Stimulated activated CD8-positive, alpha-beta memory T cell treated with anti-CD3 and anti-CD28 coated beads, Interleukin-4, amount 100 ng/mL, for 1 hour (primary cell): ENCODE measurements at places on chromosomes 3 and 15.
A peak's percentile ranks its signal among the peaks of the same experiment; 100 is the strongest.

DNA sequence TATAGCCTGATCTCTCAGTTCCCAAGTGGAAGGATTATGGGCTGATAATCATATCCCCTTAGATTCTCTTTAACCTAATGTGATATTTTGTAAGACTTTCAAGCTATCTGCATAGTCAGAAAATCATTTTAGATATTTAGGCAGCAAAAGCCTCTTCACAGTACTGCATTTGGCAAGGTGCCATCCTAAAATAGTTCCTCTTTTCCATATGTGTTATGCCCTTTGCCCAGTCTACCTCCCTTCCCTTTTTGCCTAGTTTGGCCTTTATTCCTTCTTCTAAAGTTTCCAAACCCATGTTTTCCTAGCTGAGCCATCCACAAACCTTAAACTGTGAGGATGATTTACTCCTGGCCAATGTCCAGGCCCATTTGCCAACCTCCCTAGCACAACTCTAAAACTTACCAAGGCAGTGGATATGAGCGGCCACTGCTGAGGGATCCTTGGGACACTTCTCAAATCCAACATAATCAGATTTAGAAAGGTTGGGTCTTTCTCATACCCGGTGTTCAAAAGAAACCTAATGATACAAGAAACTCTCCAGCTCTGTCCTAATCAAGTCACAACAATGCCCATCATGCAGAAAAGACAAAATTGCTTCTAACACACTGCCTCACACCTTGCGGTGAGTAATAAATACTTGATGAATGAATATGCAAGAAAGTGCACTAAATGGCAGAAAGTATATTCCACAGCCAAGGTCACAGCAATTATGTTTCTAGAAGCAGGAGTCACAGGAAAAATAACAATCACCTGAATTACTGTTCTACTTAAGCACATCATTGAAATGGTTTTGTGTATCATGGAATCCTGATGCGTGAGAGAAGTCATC is 493.9 kb downstream of the NLGN1 start:
- no peak for DNase-seq

GRCh38 chr15:92158426-92158825 is 235.3 kb upstream of the ST8SIA2 start:
- no peak for DNase-seq

GRCh38 chr3:123423031-123423430 is 25.9 kb downstream of the ADCY5 start:
- no peak for DNase-seq

- no peak for DNase-seq
Observed at GRCh38 chr15:70152070-70152480, 54.4 kb upstream of the TLE3 start.

DNA sequence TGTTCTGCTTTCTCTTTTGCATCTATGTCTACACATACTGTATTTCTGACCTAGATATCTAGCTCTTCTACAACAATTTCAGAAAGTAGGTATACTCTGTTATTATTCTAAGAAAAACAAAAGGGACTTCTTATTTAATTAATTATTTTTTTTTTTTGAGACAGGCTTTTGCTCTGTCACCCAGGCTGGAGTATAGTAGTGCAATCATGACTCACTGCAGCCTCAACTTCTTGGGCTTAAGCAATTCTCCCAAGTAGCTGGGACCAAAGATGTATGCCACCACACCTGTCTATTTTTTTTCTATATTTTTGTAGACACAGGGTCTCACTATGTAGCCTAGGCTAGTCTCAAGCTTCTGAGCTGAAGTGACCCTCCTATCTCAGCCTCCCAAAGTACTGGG is 130.6 kb downstream of the MBNL1 start:
- DNase-seq: no peak

DNA sequence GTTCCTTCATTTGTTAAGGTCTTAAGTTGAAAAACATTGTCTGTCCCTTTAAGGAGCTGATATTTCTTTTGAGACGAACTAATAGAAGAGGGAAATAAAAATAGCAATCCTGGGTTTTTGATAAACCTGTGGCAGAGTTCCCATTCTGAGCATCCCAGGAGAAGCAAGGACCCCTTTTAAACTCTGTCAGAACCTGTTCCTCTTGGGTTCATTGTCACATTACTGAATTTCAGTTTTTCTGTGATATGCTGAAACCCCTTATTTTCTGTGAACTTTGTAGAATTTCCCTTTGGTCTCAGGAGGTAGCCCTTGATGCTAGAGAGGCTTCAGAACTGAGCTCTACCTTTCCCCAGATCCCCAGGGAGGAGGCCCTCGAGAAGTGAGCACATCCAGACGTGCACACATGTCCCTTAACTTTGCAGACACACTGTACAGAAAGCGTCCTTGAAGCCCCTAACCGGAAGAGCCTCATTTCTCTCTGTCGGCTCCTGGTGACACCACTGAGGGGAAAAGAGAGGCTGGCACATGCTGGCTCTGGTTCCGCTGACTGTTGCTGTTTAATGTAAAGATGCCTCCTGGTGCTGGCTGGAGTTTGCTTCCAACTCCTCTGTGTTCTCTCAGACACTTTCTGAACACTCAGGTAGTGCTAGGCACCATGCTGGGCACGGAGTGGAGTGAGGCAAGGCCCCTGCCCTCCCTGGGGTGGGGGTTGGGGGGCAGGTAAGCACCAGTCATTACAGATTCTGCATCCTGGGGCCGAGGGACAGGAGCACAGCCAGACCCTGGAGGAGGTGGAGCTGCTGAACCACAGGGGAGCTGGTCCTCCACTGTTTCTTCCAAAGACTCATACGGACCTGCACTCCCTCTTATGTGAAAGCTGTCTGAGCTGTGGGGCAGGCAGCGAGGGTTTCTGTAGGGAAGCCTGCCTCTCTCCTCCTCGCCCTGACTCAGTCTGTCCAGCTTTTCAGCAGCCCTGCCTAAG is 77.5 kb downstream of the CHDH start:
- no peak for DNase-seq

DNA sequence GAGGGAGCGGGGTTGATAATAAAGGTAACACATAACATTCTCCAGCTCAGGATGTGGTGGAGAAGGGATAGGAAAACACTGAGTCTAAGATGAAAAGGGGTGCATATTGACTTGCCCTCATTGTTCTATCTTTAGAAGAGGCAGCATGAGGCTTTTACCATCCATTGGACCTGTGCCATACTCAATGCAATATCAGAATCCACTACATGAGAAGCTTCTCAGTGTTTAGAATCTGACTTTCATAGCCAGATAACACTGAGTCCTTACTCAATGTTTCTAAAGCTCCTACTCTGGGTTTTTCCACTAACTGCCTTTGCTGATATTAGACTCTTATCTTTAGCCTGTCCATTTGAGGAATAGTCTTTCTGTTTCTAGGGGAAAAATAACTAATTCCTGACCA is 24.3 kb upstream of the GADL1 start:
- DNase-seq: no peak

DNA sequence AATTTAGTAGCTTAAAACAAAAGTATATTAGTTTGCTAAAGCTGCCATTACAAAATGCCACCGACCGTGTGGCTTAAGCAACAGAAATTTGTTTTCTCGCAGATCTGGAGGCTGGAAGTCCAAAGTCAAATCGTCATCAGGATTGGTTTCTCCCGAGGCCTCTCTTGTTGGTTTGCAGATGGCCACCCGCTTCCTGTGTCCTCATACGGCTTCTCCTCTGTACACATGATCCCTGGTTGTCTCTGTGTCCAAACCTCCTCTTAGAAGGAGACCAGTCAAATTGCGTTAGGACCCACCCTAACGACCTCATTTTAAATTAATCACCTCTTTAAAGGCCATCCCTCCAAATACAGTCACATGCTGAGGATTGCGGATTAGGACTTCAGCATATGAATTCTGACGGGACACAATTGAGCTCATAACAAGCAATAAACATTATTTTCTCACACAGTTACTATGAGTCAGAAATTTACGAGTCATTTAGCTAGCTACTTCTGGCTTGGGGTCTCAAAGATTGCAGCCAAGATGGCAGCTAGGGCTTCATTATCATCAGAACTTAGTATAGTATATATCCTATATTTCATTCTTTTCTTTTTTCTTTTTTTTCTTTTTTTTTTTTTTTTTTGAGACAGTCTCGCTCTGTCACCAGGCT is 58.4 kb downstream of the RPL39L start:
- DNase-seq: no peak

DNA sequence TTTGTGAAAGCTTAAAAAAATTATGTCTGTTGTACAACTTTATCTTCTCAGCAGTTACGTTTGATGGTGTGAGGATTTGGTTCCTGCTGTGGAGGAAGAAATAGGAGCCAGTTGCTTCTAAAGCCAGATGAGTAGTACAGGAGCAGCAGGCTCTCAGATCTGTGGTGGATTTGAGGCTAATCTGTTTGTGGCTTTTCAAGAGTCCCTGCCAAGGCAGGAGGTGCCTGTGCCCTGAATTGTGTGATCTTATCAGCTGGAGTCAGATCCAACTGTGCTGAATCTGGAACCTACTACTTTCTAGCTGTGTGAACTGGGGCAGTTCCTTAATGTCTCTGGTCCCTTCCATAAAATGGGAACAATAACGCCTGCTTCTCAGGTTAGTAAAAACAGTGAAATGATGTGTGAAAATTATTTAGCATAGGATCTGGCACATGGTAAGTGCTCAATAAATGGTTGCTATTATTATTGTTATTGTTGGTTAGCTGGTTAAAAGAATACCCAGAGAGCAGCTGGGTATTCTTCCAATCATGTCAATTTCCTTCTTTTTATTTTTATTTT is 7.7 kb downstream of the CLDN11 start:
- DNase-seq: no peak

- no peak for DNase-seq
Observed at GRCh38 chr3:79412537-79412936, 355.3 kb downstream of the ROBO1 start.

- peak; percentile 62 for DNase-seq
Observed at GRCh38 chr15:101088788-101089578, 162.9 kb downstream of the CHSY1 start.

DNA sequence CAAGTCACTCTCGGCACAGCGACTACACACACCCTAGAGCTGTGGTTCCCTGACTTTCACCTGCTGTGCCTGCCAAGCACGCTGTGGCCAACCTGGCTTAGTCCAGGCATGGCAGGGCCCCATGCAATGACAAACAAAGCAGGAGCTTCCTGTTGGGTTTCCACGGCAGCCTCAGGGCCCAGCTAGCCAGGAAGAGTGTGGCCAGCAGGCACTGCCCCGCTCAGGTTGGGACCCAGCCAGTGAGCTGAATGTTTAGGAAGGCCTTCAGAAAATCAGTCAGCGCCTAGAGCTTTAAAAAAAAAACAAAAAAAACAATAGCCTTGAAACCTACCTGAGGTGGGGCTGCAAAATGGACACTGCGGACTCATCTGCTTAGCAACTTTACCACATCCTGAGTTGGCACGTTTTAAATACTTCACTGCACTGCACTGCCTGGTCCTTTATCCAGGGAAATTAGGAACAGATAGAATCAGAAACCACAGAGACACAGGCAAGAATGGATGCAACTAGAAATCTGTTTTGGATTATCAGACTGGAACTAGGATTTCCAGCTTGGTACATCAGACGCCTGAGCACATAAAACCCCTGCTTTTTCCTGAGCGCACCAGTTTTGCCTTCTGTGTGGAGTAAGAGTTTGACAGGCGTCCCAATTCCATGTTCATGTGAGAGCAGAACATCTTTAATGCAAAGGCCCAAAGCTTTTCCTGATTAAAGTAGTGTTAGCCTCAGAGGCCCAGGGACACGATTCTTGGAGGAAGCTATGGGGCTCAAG is 36.2 kb upstream of the LDHAL6B start:
- no peak for DNase-seq

DNA sequence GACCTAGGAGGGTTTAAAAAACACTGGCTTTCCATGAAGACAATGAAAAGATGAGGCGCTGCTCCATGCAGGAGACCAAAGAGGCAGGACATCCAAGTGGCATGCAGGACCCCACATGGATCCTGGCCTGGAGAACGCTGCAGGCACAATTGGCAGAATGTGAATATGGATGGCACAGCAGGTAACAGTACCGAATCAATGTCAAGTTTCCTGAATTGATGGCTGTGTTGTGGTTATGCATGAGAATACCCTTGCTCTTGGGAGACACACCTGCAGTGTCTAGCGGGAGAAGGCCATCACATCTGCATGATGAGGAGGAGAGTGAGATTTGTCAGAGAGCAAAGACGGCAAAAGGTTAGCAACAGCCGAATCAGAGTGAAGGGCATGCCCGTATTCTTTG is 74.3 kb upstream of the SEC13 start:
- DNase-seq: no peak

- DNase-seq: no peak
Observed at GRCh38 chr3:146189519-146190173, 28.7 kb upstream of the PLOD2 start.

GRCh38 chr3:113234688-113235260 is 23.4 kb downstream of the BOC start:
- no peak for DNase-seq

- DNase-seq: no peak
Observed at GRCh38 chr15:29379647-29380046, 110.0 kb upstream of the NSMCE3 start.

DNA sequence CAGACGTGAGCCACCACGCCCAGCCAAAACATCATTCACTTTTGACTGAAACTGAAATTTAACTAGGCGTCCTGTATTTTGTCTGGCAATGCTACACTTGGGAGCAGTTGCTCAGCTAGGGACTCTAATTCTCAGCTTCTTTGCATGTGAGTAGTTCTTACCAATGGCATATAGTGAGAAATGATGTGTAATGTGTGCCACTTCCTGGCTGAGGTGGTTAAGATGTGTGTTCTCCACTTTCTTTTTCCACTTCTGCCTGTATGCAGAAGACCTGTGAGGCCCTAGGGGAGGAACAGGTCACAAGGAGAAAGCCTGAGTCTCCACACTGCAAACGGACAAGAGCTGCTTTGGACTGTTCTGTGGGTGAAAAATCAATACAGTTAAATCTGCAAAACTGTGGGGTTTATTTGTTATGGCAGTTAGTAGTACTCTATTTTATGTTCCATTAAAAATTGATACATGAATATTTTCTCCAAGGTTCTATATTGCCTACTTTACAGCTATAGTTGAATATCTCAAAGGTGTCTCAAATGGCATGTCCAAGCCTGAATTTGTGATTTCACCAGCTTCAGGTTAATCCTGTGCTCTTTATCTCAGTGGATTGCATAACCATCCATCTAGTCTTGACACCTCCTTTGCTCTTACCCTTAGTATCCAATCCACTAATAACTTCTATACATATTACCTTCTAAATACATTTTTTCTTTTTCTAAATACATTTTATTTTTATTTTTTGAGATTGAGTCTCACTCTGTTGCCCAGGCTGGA is 59.3 kb downstream of the NR1D2 start:
- no peak for DNase-seq

DNA sequence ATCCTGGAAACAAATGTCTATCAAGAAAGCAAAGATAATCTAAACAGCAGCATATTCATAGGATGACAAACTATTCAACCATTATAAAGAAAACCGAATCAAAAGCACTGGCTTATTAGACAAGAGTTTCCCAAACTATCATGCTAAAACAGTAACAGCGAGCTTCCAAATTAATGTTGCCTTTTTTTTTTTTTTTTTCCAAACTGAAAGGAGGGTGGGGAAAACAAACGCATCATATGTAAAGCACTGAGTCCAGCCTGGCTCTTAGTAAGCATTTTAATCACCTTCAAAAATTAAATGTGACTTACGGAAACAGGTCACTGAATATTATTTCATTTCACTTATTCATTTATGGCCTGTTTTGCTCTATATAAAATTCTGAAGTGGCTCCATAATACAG is 2.3 kb downstream of the TJP1 start:
- DNase-seq: no peak

- no peak for DNase-seq
Observed at GRCh38 chr3:12004741-12005513, 739 bp downstream of the SYN2 start.
